Hematopoietic multipotent progenitor cell treated with erythropoietin and hydrocortisone succinate and interleukin-3 and kit ligand, for 4 days (in vitro differentiated cells): ENCODE measurements at places on chromosomes 7 and 10.

GRCh38 chr10:90859321-90859751 lies 1.5 kb upstream of the HTR7 start:
- peak; percentile 27 for DNase-seq

DNA sequence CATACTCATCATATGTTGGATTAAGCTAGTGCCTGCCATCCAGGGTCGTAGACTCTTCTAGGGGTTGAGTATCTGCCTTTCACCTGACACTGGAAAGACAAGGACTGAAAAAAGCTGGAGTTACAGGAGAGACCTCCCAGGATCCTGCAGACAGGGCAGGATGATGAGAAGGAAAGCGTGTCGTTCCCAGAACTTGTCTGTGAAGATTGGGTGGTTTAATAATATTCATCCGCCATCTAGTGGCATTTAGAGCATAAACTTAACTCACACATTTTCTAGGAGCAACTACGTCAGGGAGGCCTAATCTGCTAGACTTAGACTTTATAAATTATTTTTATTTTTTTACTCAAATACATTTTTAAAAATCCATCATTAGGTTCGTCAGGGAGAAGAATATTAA lies 59.6 kb downstream of the ADRB1 start:
- peak; percentile 73 for DNase-seq

GRCh38 chr10:52442576-52442975 lies 128.5 kb downstream of the DKK1 start:
- DNase-seq = no peak

- DNase-seq = no peak
Observed at GRCh38 chr7:121105262-121105661, 116.8 kb downstream of the CPED1 start.

- DNase-seq = no peak
Observed at GRCh38 chr7:106772655-106773108, 92.4 kb upstream of the PIK3CG start.

- peak; percentile 47 for DNase-seq
Observed at GRCh38 chr7:108211382-108212201, 81.4 kb upstream of the LAMB4 start.

DNA sequence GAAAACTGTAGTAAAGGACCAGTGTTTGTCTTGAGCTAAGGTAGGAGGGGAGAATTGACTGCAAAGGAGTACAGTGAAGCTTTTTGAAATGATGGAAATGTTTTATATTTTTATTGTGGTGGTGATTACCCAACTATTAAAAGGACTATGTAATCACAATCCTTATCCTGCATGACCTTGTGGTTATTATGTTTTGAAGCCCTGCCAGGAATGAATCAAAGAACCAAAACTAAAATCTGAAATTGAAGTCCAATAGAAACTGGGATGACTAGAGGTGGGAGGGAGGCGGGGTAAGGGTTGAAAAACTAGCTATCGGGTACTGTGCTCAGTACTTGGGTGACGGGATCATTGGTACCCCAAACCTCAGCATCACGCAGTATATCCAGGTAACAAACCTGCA lies 8.2 kb downstream of the CCDC7 start:
- DNase-seq = no peak

- DNase-seq = peak; percentile 94
Observed at GRCh38 chr10:96651998-96652431, 65.2 kb upstream of the TM9SF3 start.

DNA sequence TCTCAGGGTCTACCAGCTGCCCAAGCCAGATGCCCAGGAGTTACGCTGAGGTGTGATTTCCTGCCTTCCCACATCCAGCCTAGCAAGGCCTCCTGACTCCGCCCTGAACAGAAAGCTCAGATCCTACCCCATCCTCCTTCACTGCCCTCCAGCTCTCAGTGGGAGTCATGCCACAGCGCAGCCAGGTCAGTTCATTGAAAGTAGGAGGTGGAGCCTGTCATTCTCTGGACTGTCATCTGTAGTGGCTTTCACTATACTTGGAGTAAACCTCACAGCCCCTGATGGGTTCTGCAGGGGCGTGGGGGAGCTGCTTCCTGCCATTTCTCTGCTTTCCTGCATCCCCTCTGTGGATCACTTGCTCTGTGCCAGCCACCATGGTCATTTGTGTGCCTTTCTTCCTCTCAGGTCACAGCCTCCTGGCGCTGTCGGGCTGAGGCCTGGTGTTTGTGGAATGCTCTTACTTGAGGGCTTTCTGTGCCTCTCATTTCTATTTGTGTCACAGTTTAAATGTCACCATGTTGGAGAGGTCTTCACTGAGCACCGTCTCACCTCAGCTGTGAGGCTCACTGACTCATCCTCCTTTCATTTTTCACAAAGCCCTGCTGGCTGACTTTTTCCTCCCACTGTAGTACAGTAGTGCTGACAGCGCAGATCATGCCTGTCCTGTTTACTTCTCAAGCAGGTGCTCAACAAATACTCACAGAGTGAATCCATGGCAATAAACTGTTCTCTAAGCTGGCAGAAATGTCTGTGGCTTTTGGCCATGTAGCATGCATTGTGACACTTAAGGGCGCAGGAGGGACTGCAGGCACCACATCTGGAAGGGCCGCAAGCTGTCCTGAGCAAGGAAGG lies 61.0 kb upstream of the TMEM248 start:
- DNase-seq = no peak

- no peak for DNase-seq
Observed at GRCh38 chr10:129187331-129187730, 279.7 kb upstream of the MGMT start.

GRCh38 chr7:117837841-117838240 lies 35.4 kb downstream of the CTTNBP2 start:
- peak; percentile 54 for DNase-seq

DNA sequence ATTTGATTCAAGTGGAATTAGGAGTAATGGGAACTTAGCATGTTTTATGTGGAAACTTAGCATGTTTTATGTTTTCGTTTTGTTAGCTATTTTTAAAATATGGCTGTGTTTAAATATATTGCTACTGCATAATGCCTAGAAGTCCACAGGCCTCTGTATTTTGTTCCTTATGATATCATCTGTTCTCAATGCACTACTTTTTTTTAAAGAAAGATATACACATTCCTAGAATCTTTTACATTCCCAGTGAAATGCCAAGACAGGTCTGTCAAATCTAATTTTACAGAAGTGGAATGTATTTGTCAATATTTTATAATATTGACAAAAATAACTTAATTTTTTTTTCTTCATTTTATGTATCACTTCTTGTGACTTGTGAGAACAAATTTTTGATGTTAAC lies 51.6 kb downstream of the ST7 start:
- no peak for DNase-seq

DNA sequence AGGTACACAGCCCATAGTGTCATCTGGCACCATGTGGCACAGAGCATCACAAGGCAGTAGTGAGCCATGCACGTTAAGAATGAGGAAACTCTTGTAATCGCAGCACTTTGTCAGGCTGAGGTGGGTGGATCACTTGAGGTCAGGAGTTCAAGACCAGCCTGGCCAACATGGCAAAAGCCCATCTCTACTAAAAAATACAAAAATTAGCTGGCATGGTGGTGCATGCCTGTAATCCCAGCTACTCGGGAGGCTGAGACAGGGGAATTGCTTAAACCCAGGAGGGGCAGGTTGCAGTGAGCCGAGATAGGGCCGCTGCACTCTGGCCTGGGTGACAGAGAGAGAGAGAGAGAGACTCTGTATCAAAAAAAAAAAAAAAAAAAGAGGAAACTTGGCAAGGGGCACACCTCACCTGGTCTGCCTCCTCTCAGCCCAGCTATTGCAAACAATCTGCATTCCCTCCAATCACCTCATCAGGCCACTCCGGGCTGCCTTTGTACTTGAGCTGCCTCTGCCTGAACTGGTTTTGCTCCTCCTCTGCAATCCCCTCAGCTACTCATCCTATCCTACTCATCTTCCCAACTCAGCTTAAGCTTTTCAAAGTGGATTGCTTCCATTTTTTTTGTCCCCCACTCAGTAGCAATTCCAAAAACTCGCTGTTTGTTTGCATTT lies 46.0 kb upstream of the OPTN start:
- DNase-seq = no peak

DNA sequence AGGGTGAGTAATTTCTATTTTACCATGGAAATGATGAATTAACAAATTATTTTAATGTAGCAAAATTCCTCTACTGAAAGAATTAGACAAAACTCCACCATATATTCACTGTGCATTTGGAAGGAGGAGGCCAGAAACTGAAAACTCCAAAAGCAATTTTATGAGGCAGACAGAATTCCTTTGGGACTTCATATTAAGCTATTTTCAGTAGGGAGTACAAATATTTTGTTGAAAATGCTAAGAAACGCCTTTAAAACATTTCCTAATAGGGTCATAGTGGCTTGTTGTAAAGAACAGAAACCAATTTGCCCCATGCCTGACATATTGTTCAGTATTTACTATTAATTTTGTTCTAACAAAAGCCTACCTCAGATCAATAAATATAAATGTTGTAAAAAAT lies 117.8 kb downstream of the TES start:
- DNase-seq = no peak
